ENCODE measurements at places on chromosomes 1 and 21.
A peak's percentile ranks its signal among the peaks of the same experiment; 100 is the strongest.

DNA sequence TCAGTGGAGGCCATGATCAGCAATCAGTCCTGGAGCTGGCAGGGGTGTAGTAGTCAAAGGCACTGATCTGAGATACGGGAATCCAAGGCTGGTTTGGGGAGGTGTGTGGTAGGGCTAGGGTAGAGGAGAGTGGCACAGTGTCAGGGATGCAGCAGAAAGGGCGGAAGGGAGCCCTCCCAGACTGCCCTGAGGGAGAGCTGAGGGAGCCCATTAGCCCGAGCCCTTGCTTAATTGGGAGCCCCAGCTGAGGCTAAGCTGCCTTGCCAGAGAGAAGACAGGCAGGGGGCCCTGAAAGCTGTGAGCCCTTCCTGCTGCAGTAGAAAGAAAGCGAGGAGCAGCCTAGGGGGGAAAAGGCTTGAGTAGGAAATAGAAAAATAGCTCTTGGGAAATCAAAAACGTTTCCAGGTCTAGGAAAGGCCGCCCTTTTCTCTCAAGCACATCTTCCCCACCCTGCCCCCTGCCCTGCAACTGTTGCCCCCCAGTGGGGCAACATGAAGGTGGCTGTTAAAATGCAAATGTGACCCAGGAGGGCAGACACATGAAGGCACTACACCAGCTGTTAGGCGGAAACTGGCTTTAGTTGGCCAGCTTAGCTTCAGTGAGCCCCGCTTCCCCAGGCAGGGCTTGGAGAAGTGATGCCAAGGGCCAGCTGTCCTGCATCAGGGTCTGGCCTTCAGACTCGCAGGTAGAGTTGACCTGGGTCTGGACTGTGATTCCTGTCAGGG, 106.2 kb downstream of the UCK2 start:
- no peak for DNase-seq

DNA sequence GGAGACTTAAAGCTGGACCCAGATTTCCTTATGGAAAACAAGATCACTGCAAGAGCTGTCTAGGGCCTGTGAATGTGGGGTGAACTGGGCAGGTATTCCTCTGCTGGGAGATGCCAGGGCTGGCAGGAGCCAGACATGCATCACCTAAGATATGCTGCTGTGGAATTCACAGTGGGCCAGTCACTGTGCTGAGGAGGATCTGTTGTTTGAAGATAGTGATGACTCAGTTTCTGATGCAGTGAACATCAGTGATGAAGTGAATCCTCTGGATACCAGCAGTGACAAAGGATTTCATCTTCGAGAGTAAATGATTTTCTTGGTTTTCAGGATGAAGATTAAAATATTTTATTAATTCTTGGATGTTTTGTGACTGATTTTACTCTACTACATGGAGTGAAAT, 29.9 kb upstream of the CAMSAP2 start:
- no peak for DNase-seq

GRCh38 chr1:41241354-41241748, 755 bp downstream of the SCMH1 start:
- DNase-seq = peak; percentile 77

GRCh38 chr1:84947536-84948410, 49.1 kb downstream of the MCOLN2 start:
- no peak for DNase-seq

- no peak for DNase-seq
Measured at GRCh38 chr1:236070753-236071152, 5.9 kb upstream of the NID1 start.

GRCh38 chr1:178502856-178503255, 6.1 kb upstream of the CLEC20A start:
- DNase-seq = no peak

DNA sequence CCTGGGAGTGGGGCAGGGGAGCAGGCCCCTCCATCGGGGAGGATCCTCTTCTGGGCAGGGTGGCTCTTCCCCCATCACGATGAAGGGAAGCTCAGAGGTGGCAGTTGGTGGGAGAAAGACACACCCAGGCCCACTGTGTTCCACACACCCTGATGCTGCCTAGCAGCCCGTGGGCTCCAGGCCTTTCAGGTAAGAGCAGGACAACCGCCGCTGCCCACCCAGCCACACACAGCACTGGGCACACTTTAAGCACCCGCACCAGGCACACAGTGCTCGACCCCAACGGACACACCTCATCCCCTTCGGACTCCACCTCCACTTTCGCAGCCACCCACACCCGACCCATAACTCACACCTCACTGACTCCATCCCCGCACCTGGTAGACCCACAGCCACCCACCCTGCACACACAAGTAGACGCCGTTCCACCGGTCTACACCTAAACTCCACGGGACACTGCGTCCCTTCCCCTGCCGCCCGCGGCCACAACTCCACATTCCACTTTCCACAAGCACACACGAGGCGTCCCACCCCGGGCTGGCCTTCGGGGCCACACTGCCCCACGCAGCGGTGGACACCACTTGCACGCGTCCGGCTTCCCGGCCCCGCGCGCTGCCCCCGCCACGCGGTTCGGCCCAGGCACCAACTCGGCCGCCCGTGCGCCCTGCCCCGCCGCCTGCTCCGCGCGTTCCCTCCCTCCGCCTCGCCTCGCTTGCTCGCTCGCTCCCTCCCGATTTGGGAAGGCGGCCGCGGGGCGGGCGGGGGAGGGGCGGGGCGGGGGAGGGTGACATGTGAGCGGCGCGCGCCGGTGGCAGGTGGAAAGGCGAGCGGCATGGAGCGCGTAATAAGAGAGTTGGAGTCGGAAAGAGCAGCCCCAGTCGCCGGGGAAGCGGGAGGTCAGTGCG, at the start of gene KCNQ4:
Gene KCNQ4 (plus strand): TSS at position 787 of the 905 bp plus-strand sequence. CDS start 307 bp downstream, outside the sequence.
- DNase-seq = peak; percentile 82
